ENCODE measurements at places on chromosomes 5 and 9. TPM values are rescaled to one million over a fixed set of nuclear protein-coding genes. Genes with fewer than 3 reads are reported as not detected.
A peak's percentile ranks its signal among the peaks of the same experiment; 100 is the strongest.

The SYNPO gene
- 128 TPM for total RNA-seq

The PCDHGA7 gene
- total RNA-seq: 4.2 TPM

The OR1Q1 gene
- not detected for total RNA-seq

The GRM6 gene
- total RNA-seq: not detected

The PCDHA3 gene
- not detected for total RNA-seq

The GPR150 gene
- total RNA-seq: 9.6 TPM

The PIGO gene
- total RNA-seq: 2.4 TPM

The NAA35 gene
- 3.3 TPM for total RNA-seq

- no peak for DNase-seq
Observed at GRCh38 chr5:119745976-119746375, 116.6 kb downstream of the FAM170A start.

- no peak for DNase-seq
Observed at GRCh38 chr5:3381206-3381825, 214.3 kb upstream of the IRX1 start.

- no peak for DNase-seq
Observed at GRCh38 chr9:97851446-97851883, 1.6 kb upstream of the FOXE1 start.

DNA sequence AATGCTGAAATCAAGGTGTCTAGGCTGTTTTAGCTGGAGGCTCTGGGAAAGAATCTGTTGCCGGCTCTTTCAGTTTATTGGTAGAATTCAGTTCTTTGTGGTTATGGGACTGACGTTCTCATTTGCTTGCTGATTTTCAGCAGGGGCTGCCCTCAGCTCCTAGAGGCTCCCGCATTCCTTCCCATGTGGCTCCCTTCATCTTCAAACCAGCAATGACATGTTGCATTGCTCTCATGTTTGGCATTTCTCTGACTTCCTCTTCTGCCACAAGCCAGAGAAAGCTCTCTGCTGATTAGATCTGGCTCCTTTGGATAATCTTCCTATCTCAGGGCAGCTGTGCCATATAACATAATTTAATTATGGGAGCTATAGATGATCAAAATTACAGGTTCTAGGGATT is 360.3 kb downstream of the LRRC70 start:
- no peak for DNase-seq

GRCh38 chr9:134178768-134179551 is 14.6 kb upstream of the RNU6ATAC start:
- no peak for DNase-seq

DNA sequence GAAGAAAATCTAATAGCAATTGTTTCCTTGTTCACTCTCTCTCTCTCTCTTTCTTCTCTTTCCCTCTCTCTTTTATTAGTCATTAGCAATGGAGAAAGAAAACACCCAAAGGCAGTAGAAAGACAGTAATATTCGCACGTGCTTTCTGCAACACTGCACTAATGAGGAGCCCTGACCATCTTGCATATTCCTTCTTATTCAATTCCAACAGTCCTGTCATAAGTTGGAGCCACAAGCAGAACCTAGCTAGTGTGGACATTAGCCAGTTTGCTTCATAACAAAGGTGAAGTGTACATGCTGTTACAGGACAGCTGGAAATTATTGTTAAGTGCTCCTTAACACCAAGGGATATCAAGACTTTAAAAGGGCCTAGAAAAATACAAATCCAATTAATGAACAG is 63.4 kb downstream of the TRIM32 start:
- DNase-seq: no peak

GRCh38 chr5:23825196-23825595 is 317.8 kb downstream of the PRDM9 start:
- no peak for DNase-seq

GRCh38 chr9:88578121-88579049 is 43.4 kb downstream of the NXNL2 start:
- no peak for DNase-seq

- no peak for DNase-seq
Observed at GRCh38 chr5:82561797-82562196, 283.6 kb upstream of the RPS23 start.

- peak; percentile 21 for DNase-seq
Observed at GRCh38 chr9:127612939-127613582, 984 bp downstream of the STXBP1 start.

Measured in ascending aorta (tissue), 2 donors.